ENCODE measurements at places on chromosomes 5 and 9.

- DNase-seq, result no peak
Measured at GRCh38 chr9:97374811-97375210, 37.1 kb upstream of the TDRD7 start.

GRCh38 chr9:127033789-127034188, 88.6 kb downstream of the ANGPTL2 start:
- no peak for DNase-seq

GRCh38 chr5:55437452-55437851, 97.3 kb downstream of the PLPP1 start:
- DNase-seq, result no peak

DNA sequence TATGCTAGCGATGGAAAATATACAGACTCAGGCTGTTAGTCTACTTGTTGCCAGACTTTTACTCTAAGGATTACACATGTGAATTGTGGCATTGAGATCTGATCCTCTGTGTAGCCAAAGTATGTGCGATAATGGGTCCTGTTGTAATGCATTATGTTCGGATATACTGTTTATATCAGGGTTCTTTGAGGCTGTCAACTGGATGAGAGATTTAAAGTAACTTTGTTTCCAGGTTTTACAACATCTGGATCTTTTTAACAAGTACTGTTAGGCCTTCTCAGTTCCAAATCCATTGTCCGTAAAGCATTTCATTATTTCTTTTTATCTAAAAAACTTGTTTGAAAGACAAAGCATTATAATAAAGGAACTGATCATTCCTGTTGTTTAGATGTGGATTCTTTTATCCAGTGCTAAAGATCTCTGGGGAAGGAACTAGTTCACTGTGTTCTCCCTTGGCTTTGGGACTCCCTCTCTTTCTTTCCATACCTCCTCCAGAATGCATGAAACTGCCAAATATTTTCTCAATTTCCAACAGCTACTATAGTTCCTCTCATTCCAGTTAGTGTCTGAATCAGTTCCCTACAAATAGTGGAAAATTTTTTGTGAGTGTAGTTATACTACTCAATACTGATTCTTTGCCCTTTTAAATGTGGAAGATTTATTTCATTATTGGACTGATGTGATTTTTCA, 68.8 kb downstream of the HACD4 start:
- DNase-seq, result no peak

- peak; percentile 41 for DNase-seq
Measured at GRCh38 chr5:132776131-132776937, 705 bp downstream of the SEPTIN8 start.

DNA sequence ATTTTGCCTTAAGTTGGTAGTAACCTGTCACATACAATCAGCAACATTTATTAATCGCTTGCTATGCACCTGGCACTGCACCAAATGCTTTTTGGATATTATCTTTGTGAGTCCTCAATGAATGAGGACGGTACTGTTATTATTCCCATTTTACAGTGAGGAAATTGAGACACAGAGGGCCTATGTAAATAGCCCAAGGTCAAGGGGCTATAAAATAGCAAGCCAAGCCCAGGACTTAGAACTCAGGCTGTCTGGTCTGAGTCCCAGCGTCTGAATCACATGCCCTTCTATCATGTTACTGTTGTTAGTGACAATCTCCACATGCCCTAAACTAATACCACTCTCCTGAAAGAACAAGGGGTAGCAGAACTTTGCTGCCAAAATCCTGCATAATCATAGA, 60.0 kb downstream of the ERAP1 start:
- DNase-seq, result no peak
